Nasal cavity respiratory epithelium epithelial cell of viscerocranial mucosa (primary cell): ENCODE measurements at places on chromosomes 2 and 18. TPM values are rescaled to one million over a fixed set of nuclear protein-coding genes. Genes with fewer than 3 reads are reported as not detected.

The KATNAL2 gene
- 0.34 and 3.9 TPM in 2 replicates for total RNA-seq

The BOLL gene
- not detected in 2 replicates for total RNA-seq

The C2orf66 gene
- under 0.01 and 0.93 TPM in 2 replicates for total RNA-seq

The TCF23 gene
- under 0.01 TPM in 1 of 2 replicates, not detected in the other for total RNA-seq

The NXPH2 gene
- total RNA-seq = not detected in 2 replicates

The FBXO41 gene
- total RNA-seq = 2.4 and 3.4 TPM in 2 replicates

The CYB5A gene
- total RNA-seq = 25.6 and 66.2 TPM in 2 replicates

The ZSWIM2 gene
- not detected in 2 replicates for total RNA-seq

The NTSR2 gene
- not detected in 2 replicates for total RNA-seq

The IER3IP1 gene
- 28.3 and 34.5 TPM in 2 replicates for total RNA-seq

The KRTCAP3 gene
- 13.3 and 13.9 TPM in 2 replicates for total RNA-seq

The DIPK1C gene
- not detected in 2 replicates for total RNA-seq

The COL6A3 gene
- total RNA-seq = under 0.01 and 0.43 TPM in 2 replicates

The NEUROD1 gene
- not detected in 2 replicates for total RNA-seq

The MAP3K20 gene
- 44.9 and 81.7 TPM in 2 replicates for total RNA-seq

The ZAP70 gene
- 0.07 TPM in 1 of 2 replicates, not detected in the other for total RNA-seq

The IL1RL1 gene
- total RNA-seq = 3.0 and 53.3 TPM in 2 replicates

The CHRNG gene
- not detected in 2 replicates for total RNA-seq

The EFEMP1 gene
- 51.9 and 213 TPM in 2 replicates for total RNA-seq

The SLC5A6 gene
- 22.9 and 34.7 TPM in 2 replicates for total RNA-seq

The FAM161A gene
- 1.0 and 1.8 TPM in 2 replicates for total RNA-seq

The RAB17 gene
- total RNA-seq = 0.34 and 1.5 TPM in 2 replicates

The IKZF2 gene
- total RNA-seq = 4.1 and 20.2 TPM in 2 replicates

The SLC19A3 gene
- total RNA-seq = under 0.01 and 0.36 TPM in 2 replicates

The CDH7 gene
- total RNA-seq = under 0.01 TPM in 1 of 2 replicates, not detected in the other

The SIX3 gene
- 0.68 and 4.1 TPM in 2 replicates for total RNA-seq

The UCN gene
- total RNA-seq = 1.0 and 1.1 TPM in 2 replicates

The NR4A2 gene
- 0.34 and 0.57 TPM in 2 replicates for total RNA-seq

The NAT8 gene
- not detected in 2 replicates for total RNA-seq

The CLEC4F gene
- total RNA-seq = not detected in 2 replicates

The IL1RL2 gene
- total RNA-seq = 3.1 and 6.3 TPM in 2 replicates

The MYCN gene
- total RNA-seq = not detected in 2 replicates

The ANKRD30BL gene
- total RNA-seq = not detected in 2 replicates

The KCNE4 gene
- total RNA-seq = 0.14 TPM in 1 of 2 replicates, not detected in the other

The C18orf63 gene
- total RNA-seq = not detected in 2 replicates
